Activated T-helper 9 cell treated with anti-CD3 and anti-CD28 coated beads, Interleukin-2, amount 50 U/mL, for 16 hours (primary cell): ENCODE measurements at places on chromosomes 11 and 22.

GRCh38 chr22:45867118-45867905 is 109.7 kb downstream of the WNT7B start:
- DNase-seq = no peak

DNA sequence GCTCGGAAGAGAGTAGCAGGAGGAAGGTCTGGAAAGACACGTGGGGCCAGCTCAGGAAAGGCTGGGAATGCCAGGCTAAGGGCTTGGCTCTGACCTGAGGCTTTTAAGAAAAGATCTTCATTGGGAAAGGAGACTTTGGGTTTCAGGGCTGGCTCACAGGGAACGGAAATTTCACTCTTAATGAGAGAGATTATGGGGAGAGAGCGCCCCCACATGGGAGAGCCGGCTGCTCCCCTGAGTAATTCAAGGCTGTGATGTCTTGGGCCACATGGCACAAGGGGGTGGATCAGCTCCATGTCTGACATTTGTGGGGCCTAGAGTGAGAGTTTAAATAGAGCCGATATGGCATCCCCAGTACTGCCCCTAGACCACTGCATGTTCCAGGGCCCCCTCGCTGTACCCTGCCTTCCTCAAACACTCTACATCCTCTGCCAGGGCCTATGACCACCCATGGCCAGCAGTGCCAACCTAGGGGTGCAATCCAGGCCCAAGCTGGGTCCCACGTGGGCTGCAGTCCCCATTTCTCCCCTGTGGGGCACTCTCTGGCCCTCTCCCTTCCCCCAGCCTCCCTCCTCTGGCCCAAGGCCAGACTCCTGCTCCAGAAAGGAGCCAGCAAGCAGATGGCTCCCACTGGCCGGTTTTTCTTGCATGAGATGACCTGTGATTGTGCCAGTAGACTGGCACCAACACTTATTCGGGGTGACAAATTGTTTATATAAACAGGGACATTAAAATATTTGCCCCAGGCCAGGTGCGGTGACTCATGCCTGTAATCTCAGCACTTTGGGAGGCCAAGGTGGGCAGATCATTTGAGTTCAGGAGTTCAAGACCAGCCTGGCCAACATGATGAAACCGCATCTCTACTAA is 75.2 kb downstream of the ISX start:
- no peak for DNase-seq

DNA sequence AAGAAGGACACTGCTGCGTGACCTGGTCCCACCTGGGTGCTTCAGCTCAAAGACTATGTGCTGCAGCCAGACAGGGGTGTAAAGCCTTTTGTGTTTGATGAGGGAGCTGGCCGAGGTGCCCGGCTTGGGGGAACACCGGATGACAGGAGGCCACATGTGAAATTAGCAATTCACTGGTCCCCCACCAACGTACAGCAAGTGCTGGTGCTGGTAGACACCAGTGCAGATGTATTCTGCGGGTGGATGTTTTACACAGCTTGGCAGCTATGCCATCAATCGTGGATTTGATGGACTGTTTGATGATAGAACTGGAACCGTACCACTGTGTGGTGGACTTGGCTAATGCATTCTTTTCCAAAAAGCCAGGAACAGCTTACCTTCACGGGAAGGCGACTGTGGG is 47.9 kb upstream of the LIPT2 start:
- no peak for DNase-seq

DNA sequence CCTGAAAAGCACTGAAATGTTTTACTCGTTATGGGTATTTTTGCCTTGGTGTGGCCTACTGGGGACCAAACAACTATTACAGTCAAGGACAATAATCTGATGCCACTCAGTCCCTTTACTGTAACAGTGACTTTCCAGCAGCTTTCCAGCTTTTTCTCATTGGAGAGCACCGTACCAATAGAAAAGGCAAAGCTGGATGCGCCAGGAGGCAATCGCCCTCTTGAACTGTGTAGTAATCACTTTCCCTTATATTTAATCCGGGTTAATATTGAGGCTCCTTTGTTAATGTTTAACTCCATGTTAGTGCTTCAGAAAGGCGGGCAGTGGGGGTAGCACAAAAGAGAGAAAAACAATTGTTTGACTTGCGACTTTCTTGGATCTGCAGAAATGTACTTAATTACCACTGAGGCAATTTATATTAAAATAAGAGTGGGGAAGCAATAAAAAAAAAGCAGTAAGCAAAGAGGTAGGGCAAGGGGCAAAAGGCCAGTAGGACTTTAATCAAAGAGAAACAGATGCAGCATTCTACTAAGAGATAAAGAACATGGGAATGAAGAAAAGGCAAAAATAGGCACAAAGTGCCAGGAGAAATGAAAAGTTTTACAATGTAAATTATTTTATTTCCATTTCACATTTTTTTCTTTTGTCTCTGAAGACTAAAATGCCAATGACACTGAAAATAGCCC is 81.6 kb downstream of the LRRC4C start:
- no peak for DNase-seq

DNA sequence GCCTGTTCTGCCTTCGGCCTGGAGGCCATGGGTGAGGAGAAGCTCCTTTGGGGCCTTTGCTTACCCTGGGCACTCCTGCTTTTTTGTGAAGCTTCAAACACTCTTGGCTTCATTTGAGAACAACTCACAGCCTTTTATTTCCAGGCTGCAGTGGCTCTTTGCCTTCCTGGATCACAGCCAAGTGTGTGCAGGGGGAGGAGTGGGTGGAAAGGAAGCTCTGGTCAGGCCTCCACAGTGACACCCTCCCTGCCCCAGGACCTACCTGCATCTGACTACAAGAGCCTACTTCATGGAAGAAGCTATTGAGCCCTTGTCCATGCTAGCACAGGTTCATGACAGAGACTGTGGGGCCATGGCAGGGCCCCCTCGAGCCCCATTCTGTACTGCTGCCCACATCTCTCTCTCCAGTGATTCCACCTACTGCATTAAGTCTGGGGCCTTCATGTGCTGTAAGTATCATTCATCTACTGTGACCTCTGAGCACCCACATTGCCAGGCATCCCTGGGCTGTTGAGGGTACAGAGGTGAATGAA is 52.3 kb downstream of the GAB4 start:
- no peak for DNase-seq

DNA sequence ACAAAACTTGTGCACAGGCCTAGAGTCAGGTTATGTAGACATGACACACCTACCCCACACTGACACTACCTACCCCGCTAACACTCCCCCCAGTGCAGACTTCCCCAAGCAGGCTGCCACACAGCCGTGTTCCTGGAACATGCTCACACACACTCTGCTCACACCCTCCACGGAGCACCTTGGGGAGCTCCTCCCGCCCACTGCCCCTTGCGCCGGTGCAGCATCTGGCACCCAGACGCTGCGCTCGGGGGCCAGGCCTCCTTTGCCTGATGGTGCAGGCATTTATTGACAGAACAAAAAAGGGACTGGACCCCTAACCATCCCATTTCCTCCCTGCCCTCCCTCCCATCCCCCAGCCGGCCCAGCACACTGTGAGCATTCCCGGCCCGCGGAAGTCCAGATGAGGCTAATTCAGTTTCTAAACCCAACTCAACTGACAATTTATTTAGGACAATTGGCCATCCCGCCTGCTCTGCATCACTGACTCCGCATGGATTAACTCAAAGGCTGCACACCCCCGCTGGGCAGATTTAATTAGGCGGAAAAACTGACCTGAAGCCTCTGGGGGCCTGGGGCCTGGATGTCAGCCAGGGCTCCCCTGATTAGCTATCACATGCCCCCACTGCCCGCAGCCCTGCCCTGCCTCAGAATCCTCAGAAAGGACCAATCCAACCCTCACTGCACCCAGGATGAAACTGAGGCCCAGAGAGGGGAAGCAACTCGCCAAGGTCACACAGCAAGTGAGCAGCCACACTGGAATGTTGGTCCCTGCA is 30.1 kb downstream of the KCNC1 start:
- DNase-seq = no peak

DNA sequence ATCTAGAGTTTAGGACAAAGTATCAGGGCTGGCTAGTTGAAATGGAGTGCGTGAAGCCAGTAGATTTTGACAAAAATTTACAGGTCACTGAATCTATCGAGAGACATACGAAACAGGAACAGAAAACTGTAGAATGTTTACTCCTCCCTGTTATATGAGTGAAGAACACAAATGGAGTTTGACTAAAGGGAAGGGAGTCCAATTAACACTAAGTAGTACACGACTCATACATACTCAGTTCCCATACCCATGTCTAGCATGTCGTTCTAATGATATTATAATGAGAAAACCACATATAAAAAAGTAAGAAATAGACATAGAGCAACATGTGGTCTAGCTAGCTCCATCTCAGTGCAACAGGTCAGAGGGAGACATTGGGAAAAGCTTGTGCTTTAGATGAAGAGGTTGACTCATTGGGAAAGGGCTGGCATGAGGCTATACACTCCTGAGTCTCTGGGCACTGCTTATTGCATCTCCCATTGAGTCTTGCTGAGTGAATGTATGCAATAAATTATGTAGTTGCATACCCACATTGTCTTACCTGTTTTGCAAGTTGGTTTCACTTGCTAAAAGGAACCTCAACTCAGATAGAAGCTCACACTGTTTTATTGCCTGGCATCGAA is 43.5 kb downstream of the CD44 start:
- DNase-seq = no peak

- peak; percentile 75 for DNase-seq
These were observed 873 bp upstream of the SCO2 start for GRCh38 chr22:50526108-50526833.

GRCh38 chr22:45284705-45285262 is at the start of gene UPK3A:
UPK3A (plus strand) TSS chr22:45284949; CDS start chr22:45285014, 65 bp downstream.
- peak; percentile 39 for DNase-seq

- peak; percentile 50 for DNase-seq
These were observed 14.7 kb downstream of the EPS8L2 start for GRCh38 chr11:720642-721246.

DNA sequence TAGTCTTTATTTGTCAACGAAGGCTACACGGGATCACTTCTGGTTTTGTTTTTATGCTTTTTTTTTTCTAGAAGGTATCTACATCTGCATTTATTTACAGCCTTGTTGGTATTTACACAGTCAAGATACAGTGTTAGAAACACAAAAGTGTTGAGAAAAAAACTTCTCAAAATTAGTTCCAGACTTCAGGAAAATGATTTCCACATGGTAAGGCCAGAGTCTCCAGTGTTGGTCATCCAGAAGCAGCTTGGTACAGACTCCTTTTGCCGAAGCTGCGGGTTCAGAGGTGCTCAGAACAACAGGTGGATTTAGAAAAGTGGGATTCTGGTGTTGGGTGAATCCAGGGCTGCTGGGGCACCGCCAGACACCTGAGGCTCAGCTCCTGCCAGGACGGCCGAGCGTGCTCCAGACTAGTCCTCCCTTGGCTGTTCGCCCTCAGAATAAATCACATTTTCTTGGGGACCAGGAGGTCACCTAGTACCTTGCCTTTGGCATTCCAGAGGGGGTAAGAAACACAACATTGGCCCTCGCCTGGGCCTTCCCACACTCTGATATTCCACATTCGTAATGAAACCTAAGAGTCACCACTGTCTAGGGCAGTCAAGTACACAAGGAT is 78.7 kb upstream of the NARS2 start:
- DNase-seq = no peak

DNA sequence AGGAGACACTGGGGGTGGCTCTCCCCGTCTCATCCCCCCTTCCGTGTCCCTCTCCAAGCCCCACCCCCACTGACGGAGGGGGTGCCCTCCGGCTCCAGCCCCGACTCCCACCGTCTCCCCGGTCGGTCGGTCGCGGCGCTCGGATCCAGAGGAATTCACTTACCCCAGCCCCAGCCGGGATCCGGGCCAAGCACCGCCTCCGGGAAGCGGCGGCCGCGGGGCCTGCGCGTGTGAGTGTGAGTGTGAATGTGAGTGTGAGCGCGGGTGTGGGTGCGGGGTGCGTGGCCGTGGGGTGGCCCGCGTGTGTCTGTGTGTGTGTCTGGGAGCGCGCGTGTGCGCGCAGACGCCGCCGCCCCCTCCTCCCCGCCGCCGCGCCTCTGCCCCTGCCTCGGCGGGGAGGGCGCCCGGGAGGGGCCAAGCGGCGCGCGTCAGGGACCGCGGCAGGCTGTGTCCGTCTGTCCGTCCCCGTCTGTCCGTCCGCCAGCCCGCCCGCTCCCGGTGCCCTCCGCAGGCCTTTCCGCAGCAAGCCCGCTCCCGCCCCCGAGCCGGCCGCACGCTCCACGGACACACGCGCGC is at the start of gene ELFN2:
Gene ELFN2 (minus strand): TSS at position 345 of the 576 bp plus-strand sequence. CDS start 51,945 bp downstream, outside the sequence.
- no peak for DNase-seq

GRCh38 chr11:46553814-46554212 is 40.0 kb downstream of the AMBRA1 start:
- no peak for DNase-seq

- DNase-seq = no peak
These were observed 637.5 kb downstream of the NELL1 start for GRCh38 chr11:21306739-21307358.

DNA sequence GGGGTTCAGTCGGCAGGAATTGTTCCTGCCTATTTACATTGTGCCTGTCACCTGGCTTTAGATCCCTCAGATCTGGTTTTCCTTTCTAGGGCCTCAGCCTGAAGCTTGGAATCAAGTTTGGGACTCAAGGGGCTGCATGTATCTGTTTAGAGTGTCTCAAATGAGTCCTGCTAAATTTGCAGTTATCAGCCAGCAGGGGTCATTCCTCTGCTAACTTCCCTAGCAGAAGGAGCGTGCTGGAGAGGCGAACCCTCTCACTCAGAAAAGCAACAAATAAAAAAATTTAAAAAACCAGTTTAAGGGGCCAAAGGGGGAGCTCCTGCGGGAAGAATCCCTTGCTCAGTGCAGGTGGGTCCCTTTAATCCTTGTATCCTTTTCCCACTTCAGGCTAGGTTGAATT is 1220.2 kb downstream of the JRKL start:
- no peak for DNase-seq

GRCh38 chr22:19868773-19869471 is 14.2 kb upstream of the GNB1L start:
- no peak for DNase-seq

DNA sequence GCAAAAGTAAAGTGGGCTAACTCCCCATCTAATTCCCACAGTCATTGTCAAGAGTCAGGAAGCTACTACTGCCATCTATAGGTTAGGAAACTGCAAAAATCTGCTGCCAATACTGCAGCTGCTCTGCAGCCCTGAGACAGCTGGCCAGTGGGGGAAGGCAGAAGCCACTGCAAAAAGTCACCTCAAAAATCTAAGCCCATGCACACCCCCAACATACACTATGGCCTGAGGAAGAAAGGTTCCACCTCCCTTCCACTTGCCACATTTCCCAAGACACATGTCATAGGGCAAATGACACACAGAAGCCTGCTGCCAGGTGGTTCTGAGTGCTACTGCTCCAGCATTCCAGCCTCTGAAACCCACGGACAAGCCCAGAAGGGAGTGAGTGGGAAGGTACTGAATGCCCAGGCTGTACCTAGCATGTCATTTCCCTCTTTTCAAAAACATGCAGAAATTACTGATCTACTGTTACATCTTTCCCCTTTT is 36.9 kb downstream of the DGCR2 start:
- DNase-seq = no peak

- DNase-seq = no peak
These were observed 7.3 kb upstream of the SPINDOC start for GRCh38 chr11:63805844-63806415.

- no peak for DNase-seq
These were observed 934 bp upstream of the ATL3 start for GRCh38 chr11:63672156-63672463.

- DNase-seq = no peak
These were observed 1496.4 kb downstream of the TBC1D22A start for GRCh38 chr22:48258811-48259210.
